ENCODE measurements at places on chromosomes 5 and 9. TPM values are rescaled to one million over a fixed set of nuclear protein-coding genes. Genes with fewer than 3 reads are reported as not detected.

The TTC33 gene
- 7.4 TPM for polyA plus RNA-seq

The PCDHGC5 gene
- 0.99 TPM for polyA plus RNA-seq

The PCDHA4 gene
- polyA plus RNA-seq = 0.25 TPM

The SPINK6 gene
- not detected for polyA plus RNA-seq

The FAM169A gene
- 0.48 TPM for polyA plus RNA-seq

The NEURL1B gene
- polyA plus RNA-seq = 2.3 TPM

The FOXI1 gene
- polyA plus RNA-seq = not detected

The HMMR gene
- polyA plus RNA-seq = 12.0 TPM

The OTP gene
- polyA plus RNA-seq = not detected

The ZFP2 gene
- 0.32 TPM for polyA plus RNA-seq

Measured in BJ (cell line).